NCI-H1417 treated with DMSO at 0.1 percent for 48 hours (cell line): ENCODE measurements at places on chromosomes 6 and 20.
A peak's percentile ranks its signal among the peaks of the same experiment; 100 is the strongest.

DNA sequence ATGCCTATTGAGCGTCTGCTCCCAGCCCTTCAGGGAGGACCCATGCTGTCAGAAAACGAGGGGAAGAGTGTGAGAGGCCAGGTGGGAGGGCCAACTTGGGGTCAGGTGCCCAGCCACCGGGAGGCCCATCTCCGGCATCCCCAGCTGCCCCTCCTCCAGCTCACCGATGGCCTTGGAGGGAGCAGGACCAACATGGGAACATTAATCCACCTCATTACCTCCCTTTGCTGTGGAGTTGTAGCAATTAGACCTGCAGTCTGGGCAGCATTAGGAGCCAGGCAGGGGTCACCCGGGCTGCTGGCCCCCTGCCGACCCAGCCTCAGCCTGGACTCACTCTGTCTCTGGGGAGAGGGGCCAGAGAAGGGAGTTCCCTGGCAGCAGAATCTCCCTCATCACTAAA, 25.1 kb downstream of the DLGAP4 start:
- no peak for DNase-seq

DNA sequence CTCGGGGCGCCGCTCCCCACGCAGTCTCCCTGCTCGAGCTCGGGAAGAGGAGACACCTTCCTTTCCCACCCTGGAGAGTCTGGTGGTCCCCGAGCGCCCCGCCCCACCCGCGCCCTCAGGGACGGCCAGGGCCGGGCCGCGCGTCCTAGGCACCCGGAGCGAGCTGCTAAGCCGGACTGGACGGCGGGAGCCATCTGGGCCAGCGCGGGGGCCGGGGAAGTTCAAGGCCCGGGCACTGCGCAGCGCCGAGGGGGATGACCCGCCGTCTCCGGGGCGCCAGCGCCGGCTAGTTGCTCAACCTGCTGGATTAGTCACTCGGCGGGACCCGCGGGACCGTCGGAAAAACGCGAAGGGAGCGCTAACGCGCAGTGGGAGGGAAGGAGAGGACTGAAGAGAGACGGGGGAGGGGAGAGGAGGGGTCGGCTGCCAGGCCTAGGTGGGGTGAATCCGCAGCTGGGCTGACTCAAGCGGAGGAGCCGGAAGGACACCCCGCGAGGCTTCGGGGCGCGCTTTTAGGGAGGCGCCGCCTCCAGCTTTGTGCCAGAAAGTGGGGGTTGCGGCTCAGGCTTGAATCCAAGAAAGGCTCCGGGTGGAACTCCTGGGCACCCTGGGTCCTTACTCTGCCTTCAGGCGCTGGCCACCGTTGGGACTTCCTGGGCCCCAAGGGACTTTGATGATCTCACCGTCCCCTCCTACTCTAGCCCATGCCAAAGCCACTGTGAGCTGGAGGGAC, 75.7 kb upstream of the FOXP4 start:
- no peak for DNase-seq

DNA sequence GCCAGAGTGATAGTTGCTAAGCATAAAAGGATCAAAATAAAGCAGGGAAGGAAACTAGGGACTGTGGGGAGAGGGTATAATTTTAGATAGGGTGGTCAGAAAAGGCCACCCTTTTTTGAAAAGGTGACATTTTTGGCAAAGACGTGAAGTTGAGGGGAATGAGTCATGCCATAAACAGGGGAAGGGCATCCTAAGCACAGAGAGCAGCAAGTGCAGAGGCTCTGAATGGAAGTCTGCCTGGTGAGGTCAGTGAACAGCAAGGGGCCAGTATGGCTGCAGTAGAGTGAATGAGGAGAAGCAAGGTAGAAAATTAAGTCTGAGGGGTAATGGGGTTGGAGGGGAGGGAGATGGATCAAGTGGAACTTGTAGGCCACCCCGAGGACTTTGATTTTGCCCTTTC, 2.4 kb downstream of the KLC4 start:
- DNase-seq, result no peak

DNA sequence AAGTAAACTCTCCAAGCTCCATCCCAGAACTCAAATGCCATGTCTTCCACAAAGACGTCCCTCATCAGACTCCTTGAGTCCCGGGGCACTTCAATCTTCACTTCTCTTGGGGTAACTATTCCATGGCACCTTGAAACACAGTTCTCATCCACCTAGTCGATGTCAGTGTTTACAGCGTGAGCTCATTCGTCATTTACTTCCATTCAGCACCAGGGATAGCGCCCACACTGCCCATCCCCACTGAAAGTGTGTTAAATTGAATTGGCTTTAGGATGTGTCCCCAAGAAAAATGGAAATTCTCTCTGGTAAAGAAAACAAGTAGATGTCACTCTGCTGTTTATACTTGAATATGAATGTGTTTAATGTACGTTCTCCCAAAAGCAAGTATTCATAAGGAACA, 31.3 kb downstream of the KCNK15 start:
- no peak for DNase-seq

GRCh38 chr6:32195902-32196681, 3.6 kb upstream of the GPSM3 start:
- DNase-seq, result peak; percentile 18

- DNase-seq, result no peak
Observed at GRCh38 chr6:132749111-132749510, 8.6 kb downstream of the VNN2 start.
